ENCODE measurements at places on chromosomes 16 and 17. TPM values are rescaled to one million over a fixed set of nuclear protein-coding genes. Genes with fewer than 3 reads are reported as not detected.
A peak's percentile ranks its signal among the peaks of the same experiment; 100 is the strongest.

- no peak for DNase-seq
Measured at GRCh38 chr17:8160224-8160577, 2.5 kb downstream of the VAMP2 start.

KRTAP3-2 gene
- not detected for total RNA-seq

DNA sequence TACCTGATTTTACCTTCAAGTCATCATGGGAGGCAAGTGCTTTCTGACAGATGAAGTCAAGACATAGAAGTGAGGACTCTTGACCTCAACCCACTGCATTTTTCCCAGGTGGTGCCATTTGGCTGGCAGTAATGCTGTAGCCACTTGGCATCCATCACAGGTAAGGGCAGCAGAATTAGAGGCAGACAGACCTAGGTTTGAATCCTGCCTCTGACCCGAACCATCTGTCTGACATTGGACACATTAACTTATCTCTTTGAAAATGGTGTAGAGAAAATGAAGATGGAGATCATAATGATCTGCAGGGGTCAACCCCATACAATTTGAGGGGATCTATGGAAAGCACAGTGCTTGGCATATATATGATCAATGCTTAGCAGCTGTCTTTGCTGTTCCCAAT is 505.5 kb downstream of the NPIPA7 start:
- no peak for DNase-seq

DNA sequence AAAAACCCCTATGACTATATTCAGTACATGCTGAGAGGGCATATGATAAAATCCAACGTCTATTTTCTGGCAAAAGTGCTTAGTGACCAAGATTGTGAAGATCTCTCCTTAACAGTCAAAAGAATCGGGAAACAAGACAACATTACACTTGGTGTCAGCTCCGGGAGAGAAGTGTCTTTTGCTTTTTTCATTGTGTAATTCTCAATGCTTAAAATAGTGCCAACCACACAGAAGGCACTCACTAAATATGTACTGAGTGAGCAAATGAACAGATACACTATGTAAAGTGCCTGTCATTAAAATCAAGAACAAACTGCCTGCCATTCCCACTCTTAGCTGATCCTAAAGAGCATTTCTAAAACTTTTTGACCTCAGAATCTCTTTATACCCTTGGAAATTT is 34.1 kb downstream of the VPS53 start:
- DNase-seq, result no peak

TBC1D3E gene
- not detected for total RNA-seq

TMEM100 gene
- 0.40 TPM for total RNA-seq

GAS2L2 gene
- total RNA-seq, result 0.05 TPM

DNA sequence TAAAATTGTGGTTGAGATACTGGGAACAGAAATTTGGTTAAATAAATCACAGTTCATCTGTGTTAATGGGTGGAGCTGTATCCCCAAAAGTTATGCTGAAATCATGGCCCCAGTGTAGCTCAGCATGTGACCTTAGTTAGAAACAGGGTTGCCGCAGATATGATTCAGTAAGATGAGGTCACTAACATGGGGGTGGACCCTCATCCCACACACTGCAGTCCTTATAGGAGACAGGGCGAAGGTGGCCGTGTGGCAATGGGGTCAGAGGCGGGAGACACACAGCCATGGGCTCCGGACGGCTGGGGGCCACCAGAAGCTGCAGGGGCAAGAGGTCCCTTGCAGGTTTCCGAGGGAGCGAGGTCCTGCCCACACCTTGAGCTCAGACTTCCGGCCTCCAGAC is 10.7 kb downstream of the GALNS start:
- DNase-seq, result no peak

GRCh38 chr17:7989781-7990655 is 12.4 kb upstream of the GUCY2D start:
- DNase-seq, result peak; percentile 68
